ENCODE measurements at places on chromosomes 6 and 20.

DNA sequence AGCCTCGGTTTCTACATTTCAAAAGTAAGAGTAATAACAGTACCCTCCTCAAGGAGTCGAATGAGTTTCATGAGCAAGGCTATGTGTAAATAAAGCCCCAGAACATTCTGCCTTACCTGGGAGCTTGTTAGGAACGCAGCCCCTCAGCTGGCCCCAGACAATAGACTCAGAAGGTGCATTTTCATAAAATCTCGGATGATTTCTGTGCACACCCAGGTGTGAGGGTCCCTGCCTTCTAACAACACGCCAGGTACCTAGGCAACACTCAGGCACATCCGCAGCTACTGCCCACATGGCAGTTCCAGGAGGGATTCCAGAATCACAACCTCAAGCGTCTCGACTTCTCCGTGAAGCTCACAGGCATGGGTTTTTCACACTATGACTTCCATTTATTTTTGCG is 226.5 kb upstream of the CDH4 start:
- no peak for DNase-seq

DNA sequence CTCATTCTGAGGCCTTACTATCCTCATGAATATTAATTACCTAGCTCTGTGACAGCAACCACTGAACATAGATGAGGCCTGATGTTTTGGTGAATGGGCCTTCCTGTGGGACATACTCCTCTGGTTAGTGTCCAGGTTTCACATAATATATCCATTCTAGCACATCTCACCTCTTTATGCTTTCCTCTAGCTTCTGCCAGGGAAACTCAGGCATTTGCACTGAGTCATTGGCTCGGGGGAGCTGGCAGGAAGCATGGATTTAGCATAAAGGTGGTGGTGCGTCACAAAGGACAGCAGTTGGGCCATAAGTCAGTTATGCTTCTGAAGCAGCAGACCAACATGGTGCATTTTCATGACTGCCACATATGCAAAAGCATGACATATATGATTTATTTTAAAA is 37.5 kb upstream of the TMEM170B start:
- DNase-seq = no peak

GRCh38 chr6:31057426-31058003 is 47.2 kb downstream of the MUC22 start:
- no peak for DNase-seq

GRCh38 chr6:47096211-47096895 is 54.2 kb upstream of the ADGRF1 start:
- no peak for DNase-seq

- DNase-seq = no peak
These were observed 311.5 kb downstream of the LAMA2 start for GRCh38 chr6:129194306-129194941.

- no peak for DNase-seq
These were observed 48.1 kb downstream of the JPH2 start for GRCh38 chr20:44138867-44139266.

- DNase-seq = no peak
These were observed 3.8 kb upstream of the WFDC12 start for GRCh38 chr20:45128099-45128498.

- DNase-seq = no peak
These were observed 817.5 kb upstream of the SLC35B3 start for GRCh38 chr6:9252799-9253198.

DNA sequence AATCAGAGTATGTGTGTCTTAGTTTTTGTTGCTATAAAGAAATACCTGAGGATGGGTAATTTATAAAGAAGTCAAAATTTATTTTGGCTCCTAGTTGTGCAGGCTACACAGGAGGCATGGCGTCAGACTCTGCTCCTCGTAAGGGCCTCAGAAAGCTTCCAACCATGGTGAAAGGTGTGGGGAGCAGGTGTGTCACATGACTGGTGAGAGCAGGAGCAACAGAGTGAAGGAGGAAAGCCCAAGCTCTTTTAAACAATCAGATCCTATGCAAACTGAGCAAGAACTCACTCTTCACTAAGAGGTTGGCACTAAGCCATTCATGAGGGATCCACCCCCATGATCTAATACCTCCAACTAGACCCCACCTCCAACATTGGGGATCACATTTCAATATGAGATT is 1524.3 kb downstream of the HACE1 start:
- no peak for DNase-seq

DNA sequence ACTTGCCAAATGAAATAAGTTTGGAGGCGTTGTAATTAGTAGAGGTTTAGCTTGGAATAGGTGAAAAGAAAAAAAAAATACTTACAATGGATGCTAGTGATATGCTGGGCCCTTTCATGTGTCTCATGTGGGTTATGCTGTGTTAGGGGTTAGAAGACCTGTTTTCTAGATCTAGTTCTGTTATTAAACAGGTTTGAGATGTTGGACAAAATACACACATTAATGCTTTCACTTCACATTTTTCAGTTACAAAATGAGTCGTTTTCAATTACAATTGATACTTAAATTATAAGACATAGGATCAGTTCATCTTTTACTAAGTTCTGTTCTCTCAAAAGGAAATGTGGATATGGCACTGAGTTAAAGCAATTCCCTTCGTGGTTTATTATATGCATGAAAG is 509.8 kb downstream of the EPM2A start:
- no peak for DNase-seq

- no peak for DNase-seq
These were observed 48.6 kb downstream of the CDH4 start for GRCh38 chr20:61300709-61301108.

DNA sequence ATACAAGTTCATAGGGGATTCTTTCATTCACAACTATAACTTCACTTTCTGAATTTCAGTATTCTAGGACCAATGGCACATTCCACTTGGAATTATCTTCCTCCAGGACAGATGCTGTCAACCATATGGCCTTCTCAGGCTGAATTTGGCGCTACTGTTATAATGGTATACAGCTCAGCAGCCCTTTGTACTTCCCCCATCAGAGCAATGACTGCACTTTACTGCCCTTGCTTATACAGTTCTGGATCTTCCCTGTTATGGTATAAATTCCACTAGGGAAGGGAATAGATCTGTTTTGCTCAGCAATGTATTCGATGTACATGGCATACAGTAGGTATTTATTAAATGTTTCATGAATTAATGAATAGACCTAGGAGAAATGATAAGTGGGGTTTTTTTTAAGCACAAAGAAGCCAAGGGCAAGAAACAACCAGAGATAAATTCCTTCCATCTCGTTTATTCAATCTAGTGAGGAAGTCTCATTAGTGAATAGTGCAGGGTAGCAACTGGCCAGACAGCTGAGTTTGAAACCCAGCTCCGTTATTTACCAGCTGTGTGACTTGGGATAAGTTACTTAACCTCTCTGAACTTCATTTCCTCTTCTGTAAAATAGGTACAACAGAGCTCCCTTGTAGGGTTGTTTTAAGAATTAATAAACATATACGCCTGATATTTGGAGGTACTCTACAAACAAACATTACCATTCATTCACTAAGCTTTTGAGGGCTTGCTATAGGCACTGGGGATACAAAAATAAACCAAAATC is 97.1 kb upstream of the PRDM1 start:
- DNase-seq = no peak

DNA sequence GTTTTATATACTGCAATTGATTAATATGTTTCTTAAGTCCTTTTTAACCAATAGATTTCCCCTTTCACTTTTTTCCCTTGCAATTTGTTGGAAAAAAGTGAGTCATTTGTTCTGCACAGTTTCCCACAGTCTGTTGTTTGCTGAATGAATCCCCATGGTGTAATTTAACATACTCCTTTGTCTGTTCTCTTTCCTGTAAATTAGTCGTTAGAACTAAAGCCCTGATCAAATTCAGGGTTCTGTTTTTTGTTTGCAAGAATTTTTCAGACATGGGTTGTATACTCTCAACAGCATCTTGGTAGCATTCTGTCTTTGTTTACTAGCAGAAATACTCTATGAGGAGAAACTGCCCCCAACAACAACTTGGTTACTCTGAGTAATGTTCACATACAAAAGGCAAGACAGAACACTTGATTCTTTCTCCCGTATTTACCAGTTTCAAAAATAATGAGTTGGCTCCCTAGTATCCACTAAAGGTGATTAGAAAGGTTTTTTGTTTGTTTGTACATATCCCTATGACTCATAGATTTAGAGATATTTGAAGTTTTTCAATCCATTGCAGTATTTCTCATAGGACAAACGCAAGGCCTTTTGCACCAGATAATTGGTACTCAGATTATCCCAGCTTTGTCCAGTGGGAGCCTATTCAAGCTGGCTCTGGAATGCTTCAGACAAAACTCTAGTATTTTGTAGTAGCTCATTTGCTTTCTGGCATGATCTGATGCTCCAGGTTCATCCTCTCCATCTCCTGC is 16.5 kb downstream of the BLOC1S5 start:
- DNase-seq = no peak

- no peak for DNase-seq
These were observed 11.3 kb downstream of the IL17F start for GRCh38 chr6:52233005-52233404.

DNA sequence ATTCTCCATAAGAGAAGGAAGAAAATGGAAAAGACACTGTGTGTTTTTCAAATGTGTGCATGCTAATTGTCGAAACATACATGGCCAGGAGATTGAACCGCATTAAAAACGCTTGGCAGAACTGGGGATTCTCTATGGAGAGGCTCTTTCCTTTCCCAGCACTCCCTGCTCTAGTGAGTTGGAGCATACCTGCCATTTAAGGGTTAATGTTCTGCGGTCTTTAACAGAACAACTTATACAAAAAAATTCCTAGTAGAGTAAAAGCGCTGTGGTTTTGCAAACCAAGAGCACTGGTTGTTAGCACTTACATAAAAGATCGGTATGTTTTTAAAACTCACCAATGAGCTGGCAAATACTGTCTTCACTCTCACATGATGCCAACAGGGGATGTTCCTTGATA is 1.5 kb downstream of the TAGAP start:
- DNase-seq = no peak

GRCh38 chr6:32386040-32386439 is 14.3 kb upstream of the TSBP1 start:
- no peak for DNase-seq

DNA sequence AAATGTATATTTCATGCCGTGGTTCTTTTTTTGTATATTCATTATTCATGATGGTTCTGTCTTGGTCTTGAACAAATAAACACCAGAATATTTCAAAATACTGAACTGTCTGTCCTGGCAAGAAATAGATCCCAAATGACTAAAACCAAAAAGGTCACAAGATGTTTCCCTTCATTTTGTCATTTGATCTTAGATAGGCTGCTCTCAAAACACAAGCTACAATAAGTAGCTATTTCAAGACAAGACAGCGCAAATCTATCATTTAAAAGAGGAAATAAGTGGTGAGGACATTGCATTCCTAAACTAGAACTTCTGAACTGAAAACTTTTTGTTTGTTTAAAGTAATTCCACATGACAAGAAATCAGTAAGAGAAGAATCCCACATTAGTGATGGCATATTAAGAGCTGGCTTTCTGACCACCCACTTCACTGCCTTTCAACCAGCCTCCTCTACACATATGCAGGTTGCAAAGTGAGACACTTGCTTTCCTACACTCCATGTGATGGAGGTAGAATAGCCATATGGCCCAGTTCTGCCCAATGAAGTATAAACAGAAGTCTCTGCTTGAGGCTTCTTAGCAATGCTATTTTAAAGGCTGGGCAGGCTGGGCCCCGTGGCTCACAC is 54.4 kb upstream of the CCDC28A start:
- DNase-seq = no peak

DNA sequence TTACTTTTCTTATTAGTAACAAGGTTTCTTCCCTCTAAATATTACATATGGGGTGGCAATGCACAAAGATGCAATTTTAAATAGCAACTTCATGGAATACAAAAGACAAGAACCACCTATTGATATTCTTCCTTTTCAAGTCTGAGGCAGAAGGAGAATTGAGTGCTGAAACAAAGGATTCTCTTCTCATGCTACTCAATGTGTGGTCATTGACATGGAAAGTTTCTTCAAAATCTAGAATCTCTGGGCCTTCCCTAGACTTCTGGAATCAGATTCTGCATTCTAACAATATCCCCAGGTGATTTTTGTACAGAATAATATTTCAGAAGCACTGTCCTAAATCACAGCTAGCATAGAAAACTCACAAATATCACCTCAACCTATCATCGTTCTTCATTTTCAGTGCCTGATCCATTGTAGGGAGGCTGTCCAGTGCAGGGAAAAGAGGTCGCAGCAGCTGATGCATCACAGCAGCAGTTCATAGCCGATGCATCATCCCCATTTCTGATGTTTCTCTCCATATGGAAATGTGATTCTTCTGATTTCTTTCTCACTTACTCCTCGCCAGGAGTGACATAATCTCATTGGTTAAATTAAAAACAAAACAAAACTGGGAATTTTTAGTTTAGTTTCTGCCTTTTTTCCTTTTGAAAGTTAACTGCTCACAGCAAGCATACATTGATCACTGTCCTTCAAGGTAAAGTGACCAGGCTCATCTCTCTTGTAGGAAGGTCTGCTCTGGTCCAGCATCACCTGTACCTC is 139.5 kb upstream of the FAM83B start:
- no peak for DNase-seq

- no peak for DNase-seq
These were observed 127.7 kb downstream of the BFSP1 start for GRCh38 chr20:17403461-17403860.

GRCh38 chr6:31760790-31761189 is 1.7 kb upstream of the SAPCD1 start:
- no peak for DNase-seq

Measured in stimulated activated CD8-positive, alpha-beta memory T cell treated with anti-CD3 and anti-CD28 coated beads, Interleukin-2, amount 100 ng/mL, for 1 hour (primary cell).